ENCODE measurements at places on chromosomes 4 and X.

GRCh38 chrX:55709735-55710134, 7.8 kb upstream of the RRAGB start:
- no peak for DNase-seq

DNA sequence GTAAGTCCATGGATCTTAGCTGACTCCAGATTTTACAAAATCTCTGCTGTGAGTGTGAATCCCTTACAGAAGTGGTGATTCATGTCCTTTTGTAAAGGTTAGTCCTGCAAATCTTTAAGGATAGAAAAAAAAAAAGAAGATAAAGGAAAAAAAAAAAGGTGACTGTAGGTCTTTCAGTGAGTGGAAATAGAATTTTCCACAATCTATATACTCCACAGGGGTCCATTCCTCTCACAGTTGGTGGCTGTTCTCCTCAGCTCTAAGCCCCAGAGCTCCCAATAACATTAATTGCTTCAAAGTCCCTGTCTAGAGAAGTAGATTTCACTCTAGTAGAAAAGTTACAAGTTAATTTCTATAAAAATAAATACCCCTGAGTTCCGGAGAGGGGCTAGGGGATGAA, 189.1 kb downstream of the NDST4 start:
- DNase-seq, result no peak

GRCh38 chr4:157423526-157424020, 203.0 kb downstream of the GRIA2 start:
- DNase-seq, result no peak

DNA sequence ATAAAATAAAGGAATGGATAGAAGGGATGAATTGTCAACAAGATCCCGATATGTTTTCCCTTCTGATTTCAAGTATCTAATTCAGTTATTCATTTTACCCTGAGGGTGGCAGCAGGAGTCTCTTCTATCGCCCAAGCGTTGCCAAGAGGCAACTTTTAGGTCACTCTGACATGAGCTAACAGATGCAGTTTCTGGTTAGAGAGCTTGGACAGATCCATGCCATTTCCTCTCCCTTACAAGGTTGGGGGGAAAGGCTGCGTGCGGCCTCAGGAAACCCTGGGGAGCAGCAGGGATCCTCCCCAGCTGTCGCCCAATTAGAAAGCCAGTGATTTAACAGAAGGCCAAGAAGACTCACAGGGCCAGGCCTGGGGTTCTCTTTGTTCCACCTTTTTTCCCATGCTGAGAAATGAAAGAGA, 35.3 kb upstream of the WAS start:
- DNase-seq, result no peak

- no peak for DNase-seq
Measured at GRCh38 chr4:174611792-174612191, 89.5 kb upstream of the HPGD start.

GRCh38 chr4:20462426-20463175, 210.9 kb downstream of the SLIT2 start:
- DNase-seq, result no peak

- peak; percentile 51 for DNase-seq
Measured at GRCh38 chr4:1985780-1986577, 22.8 kb downstream of the NELFA start.

GRCh38 chr4:123825596-123826291, 429.1 kb downstream of the SPRY1 start:
- no peak for DNase-seq

DNA sequence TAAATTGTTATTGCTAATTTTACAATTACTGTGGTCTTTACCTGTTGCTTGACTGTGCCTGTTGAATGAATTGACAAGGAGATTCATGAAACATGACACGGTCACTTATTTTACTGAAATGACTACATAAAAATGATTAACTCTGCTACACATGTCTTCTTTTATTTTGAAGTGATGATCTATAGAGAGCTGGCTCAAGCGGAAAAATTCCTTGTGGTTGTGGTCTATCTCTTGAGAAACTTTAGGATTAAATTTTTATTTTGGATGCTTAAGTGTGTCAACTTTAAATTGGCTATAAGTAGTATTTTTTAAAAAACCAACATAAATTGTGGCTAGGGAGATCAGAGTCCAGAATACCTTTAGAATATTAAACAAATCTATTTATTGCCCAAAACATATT, 131.8 kb upstream of the PITX2 start:
- no peak for DNase-seq

- DNase-seq, result no peak
Measured at GRCh38 chr4:157727163-157727562, 445.7 kb downstream of the GASK1B start.

DNA sequence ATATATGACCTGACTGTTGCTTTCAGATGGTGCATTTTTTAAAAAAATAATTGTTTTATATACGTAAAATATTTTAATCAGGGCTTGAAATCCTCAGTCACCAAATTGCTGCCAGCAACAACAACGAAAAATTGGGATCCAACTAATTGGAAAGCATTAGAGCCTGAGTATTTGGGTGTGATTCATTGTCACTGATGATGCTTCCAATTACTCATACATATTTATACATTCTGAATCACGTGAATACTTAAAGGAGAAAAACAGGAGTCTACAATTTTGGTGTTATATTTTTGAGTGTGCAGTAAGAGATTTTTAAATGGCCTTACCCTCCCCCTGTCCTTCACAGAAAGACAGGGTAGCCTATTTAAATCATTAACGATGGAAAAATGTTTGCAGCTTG, 765.6 kb upstream of the TENM3 start:
- DNase-seq, result no peak

GRCh38 chr4:99816545-99817308, at the start of gene DAPP1:
Gene DAPP1 (plus strand): TSS chr4:99816827. CDS start chr4:99816914, 87 bp downstream.
- DNase-seq, result peak; percentile 82

DNA sequence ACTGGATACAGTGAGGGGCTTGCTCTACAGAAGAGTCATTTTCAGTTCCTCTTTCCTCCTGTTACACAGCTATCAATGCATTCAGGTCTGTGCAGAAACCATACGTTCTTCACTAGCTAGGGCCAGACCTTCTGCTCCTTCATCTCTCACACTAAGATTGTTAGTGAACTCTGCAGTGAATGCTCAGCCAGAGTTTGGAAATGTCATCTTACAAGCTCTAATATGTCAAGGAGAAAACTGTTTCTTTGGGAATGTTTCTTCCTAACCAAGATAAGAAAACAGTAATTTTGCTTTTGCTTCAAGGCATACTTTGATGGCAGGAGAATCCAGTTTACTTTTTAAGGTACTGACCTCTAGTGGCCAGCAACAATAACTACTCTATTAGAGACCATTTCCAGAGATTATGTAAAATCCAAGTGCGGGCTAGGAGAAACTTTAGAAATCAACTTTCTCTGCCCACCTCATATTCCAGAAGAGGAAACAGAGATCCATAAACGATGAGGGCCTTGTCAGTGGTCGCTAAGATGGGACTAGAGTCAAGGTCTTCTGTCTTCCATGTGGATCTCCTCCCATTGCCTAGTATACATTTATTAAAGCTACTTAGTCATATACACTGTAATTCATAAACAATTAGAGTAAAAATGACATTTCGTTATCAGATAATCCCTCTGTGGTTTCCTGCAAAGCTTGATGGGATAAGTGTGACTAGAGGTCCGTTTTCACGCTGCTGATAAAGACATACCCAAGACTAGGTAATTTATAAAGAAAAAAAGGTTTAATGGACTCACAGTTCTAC, 12.1 kb upstream of the CC2D2A start:
- DNase-seq, result no peak

DNA sequence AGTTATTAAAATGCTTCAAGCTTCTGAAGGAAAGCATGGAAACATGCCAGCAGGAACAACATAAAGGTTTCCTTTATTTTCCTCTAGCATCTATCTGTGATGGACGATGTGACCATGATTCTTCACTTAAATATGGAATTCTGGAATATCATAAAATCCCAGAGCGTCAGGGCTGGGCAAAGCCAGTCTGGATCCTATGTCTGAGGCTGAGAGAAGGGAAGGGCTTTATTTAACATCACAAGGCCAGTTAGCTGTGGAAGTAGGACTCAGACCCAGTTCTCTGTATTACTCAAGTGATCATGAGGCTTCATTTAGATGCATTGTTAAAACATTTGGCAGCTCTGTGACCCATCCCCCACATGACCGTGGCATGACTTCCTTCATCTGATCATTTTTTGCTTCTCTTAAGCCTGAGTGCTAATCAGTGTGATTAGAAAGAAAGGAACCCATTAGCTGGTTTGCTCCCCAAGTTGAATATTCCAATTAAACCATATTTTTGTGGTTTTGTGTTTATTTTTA, 40.9 kb upstream of the EOLA2 start:
- no peak for DNase-seq

DNA sequence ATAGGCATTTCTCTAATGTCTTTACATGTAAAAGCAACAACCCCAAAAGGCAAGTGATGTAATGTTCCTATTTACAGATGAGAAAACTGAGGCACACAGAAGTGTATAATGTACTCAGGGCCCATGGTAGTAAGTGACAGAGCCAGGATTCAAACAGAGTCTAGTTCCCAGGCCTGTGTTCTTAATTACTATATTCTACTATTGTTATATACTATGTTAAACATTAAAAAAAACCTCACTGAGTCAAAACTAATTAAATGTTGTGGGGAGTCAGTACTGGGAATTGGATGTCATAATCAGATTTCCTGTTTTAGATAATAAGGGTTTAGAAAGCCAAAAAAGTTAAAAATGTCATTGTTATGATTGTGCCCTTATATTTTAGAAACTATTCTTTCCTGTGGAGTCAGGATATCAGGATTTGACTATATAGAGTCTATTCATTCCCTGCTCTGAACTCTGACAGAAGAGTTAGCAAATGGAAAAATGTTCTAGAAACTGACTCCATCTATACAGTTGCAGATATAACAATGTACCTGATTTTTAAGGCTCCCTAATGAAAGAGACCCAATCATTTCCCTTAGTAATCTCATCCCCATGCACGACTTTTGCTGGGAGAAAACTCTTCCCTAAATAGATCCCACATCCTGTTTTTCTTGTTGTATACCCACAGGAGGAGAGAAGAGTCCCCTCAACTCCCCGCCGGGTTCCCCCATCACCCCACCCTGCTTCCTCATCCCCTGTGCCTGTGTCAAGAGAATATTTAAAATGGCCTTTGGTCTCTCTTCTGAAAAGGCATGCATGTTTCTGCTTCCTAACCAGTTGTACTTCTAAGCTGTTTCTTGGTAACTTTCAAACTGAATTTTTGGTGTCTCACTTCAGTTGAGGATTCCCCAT, 69.7 kb downstream of the REELD1 start:
- no peak for DNase-seq

GRCh38 chr4:65599340-65599739, 70.9 kb downstream of the EPHA5 start:
- no peak for DNase-seq
